IPS DF 19.7 (cell line): ENCODE measurements at places on chromosomes 3 and 15.

- no peak for DNase-seq
These were observed 14.1 kb downstream of the CTSH start for GRCh38 chr15:78930577-78931388.

- DNase-seq = no peak
These were observed 80.6 kb downstream of the CLASP2 start for GRCh38 chr3:33637482-33637881.

DNA sequence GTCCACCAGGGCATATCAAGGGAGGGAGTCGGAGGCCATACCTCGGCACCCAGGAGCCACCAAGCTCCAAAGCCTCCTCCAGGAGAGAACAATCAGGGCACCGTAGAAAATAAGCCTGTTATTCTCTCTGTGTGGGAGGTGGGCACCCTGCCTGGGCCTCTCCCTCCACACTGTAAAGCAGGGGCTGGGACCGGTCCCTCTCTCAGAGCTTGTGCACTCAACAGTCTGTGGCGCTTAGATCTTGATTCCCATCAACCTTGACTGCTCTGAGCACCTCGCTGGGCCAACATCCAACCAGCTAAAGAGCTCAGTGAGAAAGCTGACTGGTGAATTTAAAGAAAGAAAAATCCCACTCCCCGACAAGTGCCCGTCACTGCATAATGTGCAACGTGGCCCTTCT is 53.0 kb downstream of the PCSK6 start:
- DNase-seq = no peak

DNA sequence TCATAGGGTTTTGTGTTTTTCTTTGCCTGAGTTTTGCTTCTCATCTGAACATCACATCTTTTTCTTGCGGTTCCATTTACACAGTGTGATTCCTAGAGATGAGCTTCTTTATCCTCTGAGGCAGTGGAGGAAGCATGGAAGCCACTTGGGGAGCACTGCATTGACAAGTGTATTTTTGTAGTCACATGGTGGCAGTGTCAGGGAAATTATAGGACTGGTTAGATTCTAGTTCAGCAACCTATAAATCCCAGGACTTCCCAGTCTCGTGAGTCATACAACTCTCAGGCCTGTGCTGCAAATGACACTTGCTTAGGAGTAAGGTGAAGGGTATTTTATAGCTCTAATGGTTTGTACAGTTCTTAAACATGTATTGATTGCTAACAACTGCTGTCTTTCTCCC is 58.4 kb downstream of the RBM6 start:
- no peak for DNase-seq

DNA sequence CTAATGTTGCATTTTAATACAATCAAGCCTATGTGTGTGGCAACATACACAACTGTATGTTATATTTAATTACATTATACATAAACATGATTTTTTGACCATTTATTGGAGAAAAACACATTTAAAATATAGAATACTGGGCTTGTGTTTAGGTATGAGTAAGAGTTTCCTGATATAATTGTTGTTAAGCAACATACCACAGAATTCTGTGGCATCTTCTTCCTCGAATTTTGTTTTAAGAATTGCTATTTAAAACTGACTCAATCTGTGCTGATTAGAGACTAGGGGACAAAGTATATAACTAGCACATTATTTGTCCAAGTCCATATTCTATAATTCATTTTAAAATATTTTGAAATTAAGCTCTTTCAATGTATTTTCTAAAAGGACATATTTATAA is 376.8 kb upstream of the THBS1 start:
- no peak for DNase-seq

DNA sequence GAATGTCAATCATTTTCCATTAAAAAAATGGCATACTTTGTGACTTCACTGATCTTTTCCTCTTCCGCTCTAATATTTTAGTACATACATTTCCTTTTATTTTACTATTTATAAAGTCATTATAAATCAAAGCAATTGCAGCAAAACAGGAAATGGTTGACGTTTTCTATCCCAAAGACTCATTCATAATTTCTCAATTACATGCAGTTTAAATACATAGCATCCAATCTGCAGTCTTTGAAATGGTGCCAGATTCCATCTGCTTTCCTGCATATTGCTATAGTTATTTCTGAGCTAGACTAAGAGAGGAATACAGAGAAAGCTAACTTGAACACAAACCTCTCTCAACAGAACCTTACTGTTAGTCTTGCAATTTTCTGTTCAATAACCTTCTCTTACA is 179.8 kb downstream of the ZPLD1 start:
- no peak for DNase-seq

DNA sequence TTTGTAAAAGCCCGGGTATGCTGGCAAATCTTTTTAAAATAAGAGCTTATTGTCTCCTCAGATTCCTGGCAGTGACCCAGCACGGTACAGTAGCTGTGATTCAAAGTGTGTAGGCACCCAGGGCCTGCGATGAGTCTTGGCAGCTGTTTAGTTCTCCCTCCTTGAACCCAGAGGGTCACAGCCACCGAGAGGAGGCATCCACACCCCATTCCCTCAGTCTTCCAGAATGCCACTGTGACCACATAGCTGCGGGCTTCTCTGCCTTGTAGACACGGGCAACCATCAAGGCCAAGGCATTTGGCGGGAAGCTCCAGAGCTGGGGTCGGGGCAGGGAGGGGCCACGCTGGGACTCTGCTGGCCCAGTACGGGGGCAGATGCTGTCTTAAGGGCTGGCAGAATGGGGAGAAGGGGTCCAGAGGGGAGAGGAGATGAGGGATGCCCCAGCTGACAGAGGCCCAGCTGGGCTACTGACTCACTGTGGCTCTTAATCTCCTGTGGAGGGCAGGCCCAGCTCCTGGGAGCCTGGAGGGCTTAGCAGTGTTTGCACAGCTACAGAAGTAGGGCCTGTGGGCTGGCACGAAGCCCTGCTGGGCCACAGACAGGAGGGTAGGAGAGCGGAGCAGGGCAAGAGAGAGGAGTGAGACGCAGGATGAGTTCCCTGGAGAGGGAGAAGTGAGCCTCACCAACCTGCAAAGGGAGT is 68.8 kb upstream of the DLG1 start:
- DNase-seq = no peak

DNA sequence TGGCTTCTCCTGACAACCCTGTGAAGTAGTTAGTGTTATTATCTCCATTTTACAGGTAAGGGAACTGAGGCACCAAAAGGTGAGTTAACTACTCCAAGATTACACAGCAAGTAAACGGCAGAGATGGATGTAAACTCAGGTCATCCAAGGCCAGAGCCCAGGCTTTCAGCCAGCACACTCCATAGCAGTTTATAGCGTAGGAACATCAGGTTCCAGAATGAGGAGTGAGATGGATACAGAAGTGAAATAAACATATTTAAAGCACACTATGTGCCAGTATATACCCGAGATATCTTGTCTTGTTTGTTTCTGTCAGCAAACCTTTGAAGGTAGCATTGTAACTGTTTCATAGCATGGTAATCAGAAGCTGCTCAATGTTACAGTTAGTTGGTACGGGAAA is 279.0 kb downstream of the OXSM start:
- no peak for DNase-seq

GRCh38 chr15:91099995-91100813 is at the start of gene SV2B:
Gene SV2B, plus strand, starts transcription at chr15:91100257. Its CDS starts 126,007 bp downstream, at chr15:91226264.
- no peak for DNase-seq

DNA sequence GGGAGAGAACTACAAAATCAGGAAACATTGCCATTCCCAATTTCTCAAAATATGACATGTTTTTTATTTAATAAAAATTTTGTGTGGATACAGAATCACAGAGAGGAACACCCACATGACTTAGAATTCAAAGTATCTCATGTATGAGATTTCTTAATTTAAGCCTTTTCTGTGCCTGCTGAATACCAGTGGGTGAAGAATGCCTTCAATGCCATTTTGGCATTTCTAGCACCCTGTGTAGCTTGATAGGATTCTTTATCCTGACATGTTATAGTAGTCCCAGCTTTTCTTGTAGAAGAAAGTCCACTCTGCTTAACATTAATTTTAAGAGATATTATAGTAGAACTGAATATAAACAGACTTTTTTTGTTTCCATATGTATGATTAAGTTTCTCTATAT is 3.1 kb upstream of the SLMAP start:
- no peak for DNase-seq

DNA sequence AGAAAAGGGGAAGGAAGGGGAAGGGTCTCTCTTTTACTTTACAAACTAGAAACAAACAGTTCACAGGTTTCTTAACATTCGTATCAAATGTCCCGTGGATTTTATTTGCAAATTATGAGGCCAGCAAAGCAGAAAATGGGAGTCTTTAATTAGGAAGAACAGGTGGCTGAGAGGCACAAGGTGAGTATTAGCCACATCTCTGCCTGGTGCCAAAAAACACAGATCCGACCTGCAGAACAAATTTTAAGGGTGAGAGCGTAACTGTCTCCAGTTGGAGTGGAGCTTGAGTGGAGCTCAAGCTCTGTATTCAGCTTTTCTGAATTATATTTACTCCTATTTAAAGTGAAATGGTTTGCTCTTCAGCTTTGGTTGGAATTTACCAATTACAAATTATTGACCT is 1004.9 kb downstream of the FHIT start:
- DNase-seq = no peak

DNA sequence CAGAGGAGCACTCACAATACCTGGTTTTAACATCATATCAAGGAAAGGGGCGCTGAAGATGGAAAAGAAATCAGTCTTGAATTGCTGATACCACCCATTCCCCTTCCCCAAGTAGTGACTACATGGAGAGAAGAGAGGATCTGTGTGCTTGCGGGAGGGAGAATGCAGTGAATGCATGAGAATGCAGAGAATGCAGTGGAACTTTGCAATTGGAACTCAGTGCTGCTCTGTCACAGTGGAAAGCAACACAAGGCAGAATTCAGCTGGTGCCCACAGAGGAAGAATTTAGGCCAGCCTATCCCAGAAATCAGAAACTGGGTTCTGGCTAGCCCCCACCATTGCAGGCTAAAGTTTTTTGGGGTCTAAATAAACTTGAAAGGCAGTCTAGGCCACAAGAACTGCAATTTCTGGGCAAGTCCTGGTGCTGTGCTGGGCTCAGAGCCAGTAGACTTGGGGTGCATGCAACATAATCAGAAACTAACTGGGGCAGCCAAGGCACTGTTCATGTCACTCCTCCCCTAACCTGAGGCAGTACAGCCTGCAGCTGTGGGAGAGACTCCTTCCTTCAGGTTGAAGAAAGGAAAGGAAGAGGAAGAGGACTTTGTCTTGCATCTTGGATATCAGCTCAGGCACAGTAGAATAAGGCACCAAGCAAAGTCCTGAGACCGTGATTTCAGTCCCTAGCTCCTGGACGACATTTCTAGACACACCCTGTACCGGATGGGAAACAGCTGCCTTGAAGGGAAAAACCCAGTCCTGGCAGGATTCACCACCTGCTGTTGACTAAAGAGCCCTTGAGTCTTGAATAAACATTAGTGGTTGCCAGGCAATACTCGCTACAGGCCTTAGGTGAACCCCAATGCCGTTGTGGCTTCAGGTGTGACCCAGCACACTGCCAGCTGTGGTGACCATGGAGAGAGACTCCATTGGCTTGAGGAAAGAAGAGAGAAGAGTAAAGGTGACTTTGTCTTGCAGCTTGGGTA is 329.3 kb downstream of the TBL1XR1 start:
- no peak for DNase-seq

DNA sequence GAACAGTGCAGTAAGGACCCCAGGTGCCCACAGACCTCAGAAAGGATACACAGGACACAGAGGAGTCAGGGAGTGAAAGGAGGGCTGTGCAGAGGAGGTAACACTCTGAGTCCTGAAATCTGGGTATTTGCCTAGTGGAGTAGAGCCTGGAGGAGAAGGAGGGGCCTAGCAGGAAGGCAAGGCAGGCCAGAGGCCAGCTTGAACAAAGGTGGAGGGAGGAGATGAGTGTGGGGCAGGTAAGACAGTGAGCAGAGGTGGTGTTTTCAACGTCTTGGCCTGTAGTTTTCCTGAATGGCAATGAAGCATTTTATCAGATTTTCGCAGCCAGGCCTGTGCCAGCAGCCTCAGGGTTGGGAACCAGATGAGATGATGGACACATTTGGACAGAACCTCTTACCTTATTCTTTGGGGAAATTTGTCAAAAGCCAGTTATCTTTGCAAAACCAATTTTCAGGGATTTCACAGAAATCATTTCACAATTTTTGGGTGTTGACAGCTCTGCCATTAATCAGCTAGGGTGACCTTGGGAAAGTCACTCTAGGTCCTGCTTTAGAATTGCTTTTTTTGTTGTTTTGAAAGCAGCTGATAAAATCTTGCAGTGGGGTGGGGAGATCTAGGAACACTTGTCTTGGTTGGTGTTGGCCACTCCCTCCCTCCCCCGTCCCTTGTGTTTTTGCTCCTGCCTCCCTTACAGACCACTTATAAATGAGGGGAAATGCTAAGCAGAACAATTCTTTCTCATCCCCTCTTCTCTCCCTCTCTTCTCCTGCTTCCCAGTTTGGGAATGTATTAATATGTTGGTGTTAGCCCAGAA is 38.4 kb downstream of the SPSB4 start:
- DNase-seq = no peak

GRCh38 chr3:34570916-34571705 is 772.7 kb downstream of the PDCD6IP start:
- no peak for DNase-seq

DNA sequence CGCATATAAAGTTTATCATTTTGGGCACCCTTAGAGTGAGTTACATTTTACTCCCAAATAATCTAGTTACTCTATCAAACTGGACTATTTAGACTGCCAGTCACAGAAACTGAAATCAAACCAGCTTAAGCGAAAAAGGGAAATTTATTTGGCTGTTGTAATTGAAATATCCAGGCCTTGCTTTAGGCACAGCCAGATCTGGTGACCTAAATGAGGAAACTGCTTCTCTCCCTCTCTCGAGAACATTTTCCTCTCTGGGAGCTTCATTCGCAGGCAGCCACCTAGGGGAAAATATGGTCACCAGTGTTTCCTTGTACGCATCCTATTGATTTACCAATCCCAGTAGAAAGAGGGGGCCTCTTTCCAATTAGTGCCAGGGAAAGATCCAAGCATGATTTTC is 175.3 kb upstream of the MITF start:
- no peak for DNase-seq

- no peak for DNase-seq
These were observed 2.4 kb downstream of the ADAMTS9 start for GRCh38 chr3:64685331-64685799.

GRCh38 chr15:83605111-83605945 is 48.6 kb upstream of the ADAMTSL3 start:
- no peak for DNase-seq

GRCh38 chr3:71129611-71130431 is 453.7 kb downstream of the FOXP1 start:
- no peak for DNase-seq

- no peak for DNase-seq
These were observed 50.3 kb downstream of the FBLN2 start for GRCh38 chr3:13598926-13599886.

- no peak for DNase-seq
These were observed 122.9 kb upstream of the SPATA12 start for GRCh38 chr3:56937580-56937979.

DNA sequence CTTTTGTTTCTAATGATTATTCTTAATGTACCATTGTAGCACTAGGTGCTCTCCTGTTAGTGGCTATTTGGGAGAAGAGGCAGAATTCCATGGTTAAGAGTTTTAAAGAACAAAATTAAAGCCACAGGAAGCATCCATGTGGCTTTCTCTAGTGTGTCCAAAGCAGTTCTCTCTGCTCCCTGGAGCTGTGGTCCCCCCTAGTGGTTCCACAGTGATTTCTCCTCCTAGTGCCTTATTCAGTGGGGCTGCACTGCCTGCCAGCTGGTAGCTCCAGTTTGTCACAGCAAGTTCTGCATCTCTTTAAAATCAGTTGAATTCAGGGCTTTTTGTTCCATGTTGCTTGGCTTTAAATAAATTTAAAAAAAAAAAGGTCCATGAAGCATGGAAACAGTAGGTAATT is 39.6 kb upstream of the FAM98B start:
- no peak for DNase-seq

- no peak for DNase-seq
These were observed 14.4 kb downstream of the RTP1 start for GRCh38 chr3:187211532-187212195.

- no peak for DNase-seq
These were observed 96.0 kb upstream of the MYZAP start for GRCh38 chr15:57495554-57496165.
